ENCODE measurements at places on chromosomes 7 and 10.
A peak's percentile ranks its signal among the peaks of the same experiment; 100 is the strongest.

- no peak for DNase-seq
Observed at GRCh38 chr10:90229486-90229885, 528.1 kb downstream of the KIF20B start.

DNA sequence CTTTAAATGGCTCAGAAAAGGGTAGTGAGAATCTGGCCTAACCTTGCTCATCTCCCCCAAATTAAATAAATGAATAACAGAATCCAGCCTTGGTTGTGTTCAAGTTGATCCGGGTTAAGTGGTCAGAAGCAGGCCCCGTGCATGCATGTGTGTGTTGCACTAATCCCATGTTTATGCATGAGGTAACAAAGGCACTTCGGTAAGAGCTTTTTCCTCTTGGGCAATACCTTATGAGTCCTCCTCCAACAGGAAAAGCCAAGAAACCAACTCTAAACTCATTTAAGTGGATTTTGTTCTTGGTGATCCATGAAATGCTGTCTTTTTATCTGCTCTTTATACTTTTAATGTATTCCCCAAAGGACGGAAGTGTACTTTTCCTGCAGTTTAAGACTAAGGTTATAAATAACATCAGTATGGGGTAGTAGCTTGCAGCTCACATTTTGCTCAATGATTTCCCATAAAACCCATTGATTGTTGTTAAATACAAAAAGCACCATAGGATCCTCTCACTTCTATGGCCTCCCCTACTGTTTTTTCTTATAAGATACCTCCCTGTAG, 104.9 kb upstream of the YAE1 start:
- no peak for DNase-seq

DNA sequence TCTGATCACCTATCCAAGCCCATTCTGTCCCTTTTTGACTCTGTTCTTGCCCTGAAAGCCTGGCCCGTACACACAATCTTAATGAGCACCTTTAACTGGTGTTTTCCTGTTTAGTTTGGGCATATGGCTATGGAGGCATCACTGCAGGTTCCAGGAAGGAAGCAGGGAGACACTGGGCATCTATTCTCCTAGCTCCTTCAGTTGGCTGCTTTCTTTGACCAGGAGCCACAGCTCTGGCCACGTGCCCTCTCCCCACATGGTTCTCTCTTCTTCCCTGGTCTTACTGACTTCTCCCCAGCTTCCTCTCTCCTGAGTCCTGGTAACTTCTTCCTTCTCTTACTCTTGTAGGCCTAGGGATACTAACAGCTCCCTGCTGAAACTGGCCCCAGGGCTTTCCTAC, 144.4 kb downstream of the CREB5 start:
- no peak for DNase-seq

DNA sequence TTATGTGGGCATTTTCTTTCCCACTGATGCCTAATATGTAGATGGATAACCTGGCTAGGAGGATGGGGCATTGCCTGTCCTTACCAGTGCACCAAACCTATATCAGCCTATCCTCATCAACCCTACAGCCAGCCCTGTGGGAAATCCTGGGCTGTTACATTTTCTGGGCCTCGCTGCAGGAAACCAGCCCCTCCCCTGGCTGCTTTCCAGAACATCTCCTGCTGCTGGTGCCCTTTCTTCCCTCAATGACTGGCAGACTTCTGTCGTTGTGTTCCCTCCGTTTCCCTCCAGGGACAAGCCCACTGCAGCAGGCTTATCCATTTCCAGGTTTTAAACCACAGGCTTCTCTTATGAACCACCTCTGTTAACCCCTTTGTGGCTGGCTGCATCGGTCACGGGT, 486.1 kb upstream of the COBL start:
- no peak for DNase-seq

DNA sequence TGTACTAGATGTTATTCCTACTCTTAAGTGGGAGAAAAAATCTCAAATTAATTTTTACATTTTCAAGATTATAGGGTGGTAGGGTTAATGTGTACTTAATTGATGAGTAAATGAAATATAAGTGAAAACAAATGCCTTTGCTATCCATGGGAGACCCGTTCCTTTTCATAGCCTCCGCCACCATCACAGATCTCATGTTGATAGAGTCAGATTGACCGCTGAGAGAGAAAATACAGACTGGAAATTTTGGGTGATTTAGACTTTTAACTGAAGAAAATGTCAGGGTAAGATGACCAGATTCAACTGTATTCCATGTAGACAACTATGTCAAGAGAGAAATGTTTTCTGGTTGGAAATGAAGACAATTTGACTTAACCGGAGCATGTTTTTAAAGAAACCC, 446.2 kb downstream of the AUTS2 start:
- DNase-seq: no peak

GRCh38 chr10:15035385-15036301, 8.1 kb upstream of the OLAH start:
- peak; percentile 84 for DNase-seq

DNA sequence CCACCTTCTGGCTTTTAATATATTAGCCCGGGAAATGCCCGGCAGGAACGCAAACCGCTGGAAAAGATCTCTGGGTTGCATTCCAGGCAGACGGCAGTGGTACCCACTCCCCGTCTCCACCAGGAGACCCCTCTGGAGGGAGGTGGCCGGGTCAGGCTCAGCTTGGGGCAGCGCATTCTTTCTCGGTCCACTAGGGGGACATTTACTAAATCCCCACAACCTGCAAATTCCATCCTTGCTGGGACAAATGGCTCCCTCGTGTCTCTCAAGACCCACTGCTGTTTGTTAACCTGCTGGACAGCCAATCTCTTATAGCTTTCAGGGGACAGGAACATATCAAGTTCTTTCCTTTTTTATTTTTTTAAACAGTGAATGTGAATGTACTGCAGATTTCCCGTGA, 45.8 kb upstream of the CARD11 start:
- no peak for DNase-seq

DNA sequence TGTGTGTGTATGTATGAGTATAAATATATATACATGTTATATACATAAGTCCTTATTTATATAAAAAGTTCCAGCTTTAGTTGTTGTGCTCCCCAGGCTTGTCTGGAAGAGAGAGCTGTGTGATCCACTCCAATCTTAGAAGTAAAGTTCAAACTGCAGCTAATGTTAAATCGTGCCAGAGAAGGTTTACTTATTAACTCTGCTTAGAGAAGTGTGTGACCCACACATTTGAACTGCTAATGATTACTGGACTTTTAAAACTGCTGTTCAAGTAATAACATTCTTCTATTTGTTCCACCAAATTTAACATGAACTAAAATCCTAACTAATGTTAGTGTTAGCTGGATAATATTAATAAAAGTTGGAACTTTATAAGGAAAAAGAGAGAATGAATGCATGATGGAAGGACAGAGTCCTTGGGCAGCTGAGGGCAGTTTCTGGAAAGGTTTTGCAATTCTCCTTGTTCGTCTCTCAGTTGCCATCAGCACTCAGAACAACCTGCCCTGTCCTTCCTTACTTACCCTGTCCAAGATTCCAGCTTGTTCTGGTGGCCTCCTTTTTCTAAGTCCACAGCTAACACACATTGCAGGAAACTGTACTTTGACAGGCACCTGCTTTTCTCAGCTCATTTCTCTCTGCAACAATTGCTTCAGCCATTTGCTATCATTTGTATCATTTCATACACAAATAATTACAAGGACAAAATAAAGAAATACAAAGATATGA, 162.6 kb downstream of the FAM107B start:
- DNase-seq: no peak

GRCh38 chr7:22420008-22420407, 63.1 kb upstream of the RAPGEF5 start:
- no peak for DNase-seq

GRCh38 chr7:25545124-25546008, 317.1 kb upstream of the NPVF start:
- DNase-seq: no peak

GRCh38 chr7:67825356-67825755, 828.7 kb downstream of the TYW1 start:
- DNase-seq: no peak

GRCh38 chr10:111119637-111120036, 42.8 kb downstream of the ADRA2A start:
- no peak for DNase-seq

GRCh38 chr7:103293526-103293925, 3.7 kb upstream of the PMPCB start:
- DNase-seq: no peak

GRCh38 chr7:155787171-155787851, 25.0 kb downstream of the SHH start:
- DNase-seq: no peak

DNA sequence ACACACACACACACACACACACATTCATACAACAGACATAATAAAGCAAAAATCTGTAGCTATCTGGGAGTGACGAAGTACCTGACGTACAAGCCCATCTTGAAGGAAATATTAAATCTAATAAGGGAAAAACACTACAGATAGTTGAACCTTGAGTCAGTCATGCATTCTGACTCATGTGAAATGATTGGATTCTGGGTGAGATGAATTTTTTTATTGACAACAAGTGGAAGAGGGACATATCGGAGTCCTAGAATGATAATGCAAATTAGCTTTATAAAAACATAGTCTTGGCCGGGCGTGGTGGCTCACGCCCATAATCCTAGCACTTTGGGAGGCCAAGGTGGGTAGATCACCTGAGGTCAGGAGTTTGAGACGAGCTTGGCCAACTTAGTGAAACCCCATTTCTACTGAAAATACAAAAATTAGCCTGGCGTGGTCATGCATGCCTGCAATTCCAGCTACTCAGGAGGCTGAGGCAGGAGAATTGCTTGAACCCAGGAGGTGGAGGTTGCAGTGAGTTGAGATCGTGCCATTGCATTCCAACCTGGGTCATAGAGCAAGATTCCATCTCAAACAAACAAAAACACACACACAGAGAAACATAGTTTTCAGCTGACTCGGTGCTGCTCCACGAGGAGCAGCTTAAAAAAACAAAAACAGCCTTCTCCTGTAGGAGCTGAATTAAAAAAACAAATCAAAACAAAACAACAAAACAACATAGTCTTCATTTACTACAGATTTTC, 154.4 kb upstream of the MKLN1 start:
- no peak for DNase-seq

DNA sequence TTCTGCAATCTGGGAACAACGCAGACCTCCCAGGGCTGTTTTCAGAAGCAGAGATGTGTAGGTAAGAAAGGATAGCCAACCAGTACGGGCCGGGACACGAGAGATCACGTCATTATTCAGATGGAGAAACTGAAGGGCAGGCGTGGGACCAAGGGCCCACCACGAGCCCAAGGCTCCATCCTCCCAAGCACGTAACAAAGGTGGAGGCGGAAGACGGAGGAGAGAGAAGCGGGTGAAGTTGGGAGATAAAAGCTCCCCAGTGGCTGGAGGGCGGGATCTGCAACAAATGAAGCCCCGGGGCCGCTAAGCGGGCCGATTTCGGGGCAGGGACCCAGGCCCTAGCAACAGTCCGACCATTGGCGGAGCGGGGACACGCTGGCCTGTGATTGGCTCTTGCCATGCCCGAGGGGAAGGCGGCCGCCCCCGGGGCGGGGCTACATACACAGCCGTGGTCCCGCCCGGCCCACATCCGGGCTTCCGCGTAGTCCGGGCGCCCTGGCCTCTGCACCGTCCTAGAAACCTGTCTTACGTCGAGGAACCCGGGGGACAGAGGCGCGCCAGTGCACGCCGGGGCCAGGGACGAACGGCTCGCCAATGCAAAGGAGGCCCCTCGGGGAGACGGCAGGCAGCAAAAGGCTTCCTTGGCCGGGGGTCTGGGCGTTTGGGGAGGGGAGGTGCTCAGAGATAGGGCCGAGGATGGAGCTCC, 15.5 kb downstream of the HSPB1 start:
- peak; percentile 89 for DNase-seq

- no peak for DNase-seq
Observed at GRCh38 chr7:123864436-123864835, 19.5 kb downstream of the HYAL4 start.

DNA sequence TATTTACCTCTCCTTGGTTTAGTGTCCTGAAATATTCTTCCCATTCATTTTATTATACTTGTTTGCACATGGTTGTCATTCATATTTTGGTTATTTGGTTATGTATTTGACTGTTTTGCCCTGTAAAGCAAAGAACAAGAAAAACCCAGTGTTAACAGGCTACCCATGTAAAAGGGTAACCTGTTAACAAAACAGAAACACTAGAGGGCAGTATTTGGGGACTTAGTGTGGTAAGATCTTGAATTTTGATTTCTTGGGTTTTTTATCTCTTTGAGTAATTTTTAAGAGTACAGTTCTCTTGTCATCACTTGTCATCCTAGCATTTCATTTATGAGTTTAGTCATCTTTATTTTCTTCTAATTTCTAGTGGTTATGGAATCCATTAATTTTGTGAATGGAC, 51.3 kb downstream of the POLL start:
- no peak for DNase-seq

DNA sequence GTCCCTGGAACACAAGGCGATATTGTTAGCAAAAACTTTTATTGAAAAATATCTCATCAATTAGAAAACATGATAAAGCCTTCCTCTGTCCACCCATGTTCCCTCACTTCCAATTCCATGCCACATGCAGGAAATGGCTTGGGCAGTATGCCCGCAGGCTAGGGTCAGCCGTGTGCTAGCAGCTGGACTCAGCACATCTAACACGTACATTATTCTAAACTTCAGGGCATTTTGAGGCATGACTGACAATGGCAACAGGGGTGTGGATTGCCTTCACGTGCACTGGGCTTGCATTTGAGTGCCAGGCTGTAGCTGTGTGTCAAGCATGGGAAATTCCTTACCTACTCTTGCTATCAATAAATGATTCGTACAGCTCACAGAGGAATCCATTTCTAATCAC, 642.1 kb downstream of the INHBA start:
- no peak for DNase-seq

DNA sequence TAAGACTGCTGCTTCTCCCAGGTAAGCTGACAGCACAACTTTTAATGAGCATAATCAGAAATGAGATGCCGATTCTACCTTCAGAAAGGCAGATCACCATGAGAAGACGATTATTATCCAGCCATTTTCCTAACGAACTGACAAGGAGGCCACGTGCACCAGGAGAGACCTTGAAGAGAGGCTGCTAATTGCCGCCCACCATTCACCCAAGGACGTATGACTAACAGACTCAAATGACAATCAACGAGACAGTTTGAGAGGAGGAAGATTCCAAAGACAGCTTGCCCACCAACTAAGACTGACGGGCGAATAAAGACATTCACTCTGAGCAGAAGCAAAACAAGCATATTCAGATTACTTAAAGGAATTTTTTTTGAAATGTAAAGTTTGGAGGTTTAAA, 301.9 kb upstream of the TAC1 start:
- DNase-seq: no peak

GRCh38 chr10:70925377-70926225, 37.2 kb upstream of the PCBD1 start:
- DNase-seq: no peak

DNA sequence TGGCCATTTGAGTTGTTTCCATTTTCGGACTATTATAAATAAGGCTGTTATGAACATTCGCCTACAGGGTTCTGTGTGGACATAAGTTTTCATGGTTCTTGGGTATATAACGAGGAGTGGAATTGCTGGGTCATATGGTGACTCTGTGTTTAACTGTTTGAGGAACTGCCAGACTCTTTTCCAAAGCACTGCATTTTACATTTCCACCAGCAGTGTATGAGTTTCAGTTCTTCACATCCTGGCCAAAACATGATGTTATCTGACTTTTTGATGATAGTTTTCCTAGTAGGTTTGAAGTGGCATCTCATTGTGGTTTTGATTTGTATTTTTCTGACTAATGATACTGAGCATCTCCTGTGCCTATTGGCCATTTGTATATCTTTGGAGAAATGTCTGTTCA, 5.4 kb downstream of the SUV39H2 start:
- no peak for DNase-seq

Data from skeletal muscle cell (primary cell).